ENCODE measurements at places on chromosomes 4 and X.

DNA sequence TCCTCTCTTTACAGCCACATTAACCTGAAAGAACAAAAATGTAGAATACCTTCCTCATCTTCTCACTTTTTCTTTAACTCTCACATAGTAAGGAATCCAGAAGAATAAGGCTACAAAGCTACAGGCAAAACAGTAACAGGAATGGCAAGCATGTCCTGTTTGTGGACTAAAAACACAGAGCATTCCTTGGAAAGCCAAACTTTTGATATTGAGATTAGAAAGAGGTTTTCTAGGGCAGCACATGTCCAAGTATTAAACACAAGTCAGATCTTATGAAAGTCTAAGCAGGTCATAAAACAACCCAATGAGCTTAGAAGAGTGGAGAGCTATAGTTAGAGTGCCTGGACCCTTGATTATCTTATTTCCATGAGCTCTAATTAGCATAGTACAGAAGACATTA, 58.2 kb upstream of the FAM9C start:
- no peak for DNase-seq

DNA sequence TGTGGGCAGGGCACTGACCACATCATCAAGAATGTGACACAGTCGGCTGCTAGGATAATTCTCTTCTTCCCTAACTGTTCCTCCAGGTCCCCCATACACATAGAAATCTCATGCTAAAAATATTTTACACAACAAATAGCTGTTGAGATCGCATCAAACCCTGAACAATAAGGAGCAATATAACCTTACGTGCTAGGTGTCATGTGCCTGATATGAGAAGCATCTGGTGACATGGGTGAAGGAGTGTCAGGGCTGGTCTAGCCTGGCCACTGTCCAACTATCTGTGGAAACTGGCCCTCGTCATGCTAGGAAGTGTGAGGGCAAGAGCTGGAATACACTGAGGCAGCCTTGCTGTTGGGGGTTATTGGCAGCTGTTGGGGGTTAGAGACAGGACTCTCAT, 167.3 kb upstream of the PGRMC2 start:
- no peak for DNase-seq

DNA sequence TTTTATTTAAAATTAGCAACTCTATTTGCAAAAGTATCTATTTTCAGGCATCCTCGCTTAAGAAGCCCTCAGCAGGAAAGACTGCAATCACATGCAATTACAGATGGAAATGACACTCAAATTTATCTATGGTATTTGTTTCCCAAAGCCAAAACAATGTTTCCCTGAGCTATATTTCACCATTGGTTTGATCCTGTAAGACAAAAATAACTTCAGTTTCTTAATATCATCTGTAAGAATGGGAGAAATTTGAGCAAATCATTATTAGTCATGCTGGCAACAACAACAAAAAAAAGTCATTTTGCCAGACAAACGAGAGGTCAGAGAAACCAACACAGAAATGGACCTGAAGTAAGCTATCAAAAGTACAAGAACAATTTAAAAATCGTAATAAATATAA, 204.1 kb downstream of the NR3C2 start:
- no peak for DNase-seq

- DNase-seq: no peak
These were observed 53.2 kb upstream of the NR3C2 start for GRCh38 chr4:148495463-148495862.

GRCh38 chrX:103800318-103800717, 23.7 kb downstream of the PLP1 start:
- no peak for DNase-seq

- DNase-seq: no peak
These were observed 5.2 kb downstream of the DHRSX start for GRCh38 chrX:2495595-2495994.

DNA sequence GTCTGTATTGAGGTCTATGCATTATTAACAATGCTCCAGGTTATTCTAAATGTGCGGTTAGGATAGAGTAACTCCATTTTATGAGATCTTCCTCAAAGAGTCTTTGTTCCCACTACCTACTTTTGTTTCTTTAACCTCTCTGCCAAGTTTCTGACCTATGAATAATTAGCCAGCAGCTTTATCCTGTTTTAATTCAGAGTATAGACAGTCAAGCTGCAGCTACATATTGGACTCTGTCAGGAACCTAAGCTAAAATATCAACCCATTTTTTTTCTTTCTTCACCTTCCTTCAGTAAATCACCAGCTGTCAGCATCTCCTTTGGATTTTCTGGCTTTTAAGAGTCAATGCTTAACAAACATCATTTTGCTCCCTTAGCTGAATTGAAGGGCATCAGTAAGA, 72.3 kb downstream of the TMEM47 start:
- DNase-seq: no peak

DNA sequence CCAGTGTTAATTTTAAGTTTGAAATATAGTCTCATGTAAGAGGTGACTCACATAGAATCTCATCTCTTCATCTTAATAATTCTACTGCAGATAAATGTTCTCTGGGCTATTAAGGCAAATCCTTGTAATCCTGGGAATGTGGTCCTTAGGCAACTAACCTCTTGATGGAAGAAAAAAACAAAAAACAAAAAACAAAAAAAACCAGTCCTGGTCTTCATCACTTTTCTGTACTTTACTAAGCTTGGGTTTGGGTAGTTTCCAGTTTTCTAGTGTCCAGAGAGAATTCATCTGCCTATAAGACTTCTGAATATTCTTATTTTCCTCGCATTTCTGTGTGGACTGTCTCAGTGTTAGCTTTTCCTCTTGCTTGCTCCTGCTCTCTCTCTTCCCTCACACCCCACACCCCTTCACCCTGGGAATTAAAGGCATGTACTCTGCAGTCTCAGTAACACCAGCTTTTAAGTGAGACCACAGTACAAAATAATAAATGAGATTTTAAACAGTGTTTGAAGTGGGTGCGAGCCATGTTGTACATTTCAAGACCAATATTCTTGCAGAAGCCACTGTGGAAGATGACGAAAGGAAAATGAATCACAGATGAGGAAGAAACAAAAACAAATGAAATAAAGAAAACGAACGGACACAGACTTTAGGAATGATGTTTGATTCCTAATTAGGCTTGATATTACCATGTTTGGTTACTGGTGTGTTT, 51.7 kb downstream of the HAND2 start:
- no peak for DNase-seq

Data from NCI-H1092 (cell line).